Fibroblast of the aortic adventitia (primary cell): ENCODE measurements at places on chromosomes 11 and 22. TPM values are rescaled to one million over a fixed set of nuclear protein-coding genes. Genes with fewer than 3 reads are reported as not detected.

Gene CPT1B
- 1.1 TPM in 1 of 2 replicates, not detected in the other for total RNA-seq

Gene OPCML
- total RNA-seq = 0.18 and 0.82 TPM in 2 replicates

Gene PIH1D2
- 5.1 and 5.5 TPM in 2 replicates for total RNA-seq

Gene HSPA8
- total RNA-seq = 1,138 and 2,934 TPM in 2 replicates

Gene GAB4
- not detected in 2 replicates for total RNA-seq

Gene ACRV1
- not detected in 2 replicates for total RNA-seq

Gene HBB
- not detected in 2 replicates for total RNA-seq

Gene TREH
- total RNA-seq = not detected in 2 replicates

Gene NRGN
- 0.27 and 0.33 TPM in 2 replicates for total RNA-seq

Gene RIC3
- total RNA-seq = not detected in 2 replicates
